ENCODE measurements at places on chromosomes 16 and 17.
A peak's percentile ranks its signal among the peaks of the same experiment; 100 is the strongest.

DNA sequence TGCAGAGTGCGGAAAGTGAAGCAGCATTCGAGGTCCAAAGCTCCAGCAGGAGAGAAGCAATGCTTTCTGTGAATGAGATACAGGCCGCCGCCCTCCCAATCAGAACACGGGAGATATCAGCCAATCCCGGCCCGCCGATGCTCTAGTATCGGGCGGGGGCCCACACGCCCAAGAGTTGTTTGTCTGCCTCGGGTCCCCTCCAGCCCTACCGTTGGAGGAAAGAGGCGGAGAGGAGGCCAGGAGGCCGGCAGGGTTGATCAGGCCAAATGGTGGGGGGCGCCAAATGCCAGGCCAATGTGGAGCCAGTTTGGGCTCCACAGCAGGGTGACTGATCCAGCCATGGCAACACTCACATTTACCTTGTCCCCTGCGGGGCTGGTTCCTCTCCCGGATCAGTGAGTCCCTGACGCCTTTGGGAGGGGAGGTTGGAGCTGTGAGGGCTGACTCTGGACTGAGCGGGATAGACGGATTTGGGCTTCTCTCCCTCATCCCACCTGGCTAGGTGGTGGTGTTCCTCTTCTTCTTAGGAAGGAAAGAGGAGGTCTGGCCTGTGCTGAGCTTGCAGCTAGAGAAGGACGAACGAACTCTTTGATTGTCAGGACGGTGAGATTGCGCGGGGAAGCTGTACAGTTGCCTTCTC, 10.4 kb upstream of the CUEDC1 start:
- no peak overlapping the region for H3K4me3 ChIP-seq
- H3K27ac ChIP-seq, result no peak overlapping the region
- H3K36me3 ChIP-seq, result no peaks in the 10 kb centered on the region

DNA sequence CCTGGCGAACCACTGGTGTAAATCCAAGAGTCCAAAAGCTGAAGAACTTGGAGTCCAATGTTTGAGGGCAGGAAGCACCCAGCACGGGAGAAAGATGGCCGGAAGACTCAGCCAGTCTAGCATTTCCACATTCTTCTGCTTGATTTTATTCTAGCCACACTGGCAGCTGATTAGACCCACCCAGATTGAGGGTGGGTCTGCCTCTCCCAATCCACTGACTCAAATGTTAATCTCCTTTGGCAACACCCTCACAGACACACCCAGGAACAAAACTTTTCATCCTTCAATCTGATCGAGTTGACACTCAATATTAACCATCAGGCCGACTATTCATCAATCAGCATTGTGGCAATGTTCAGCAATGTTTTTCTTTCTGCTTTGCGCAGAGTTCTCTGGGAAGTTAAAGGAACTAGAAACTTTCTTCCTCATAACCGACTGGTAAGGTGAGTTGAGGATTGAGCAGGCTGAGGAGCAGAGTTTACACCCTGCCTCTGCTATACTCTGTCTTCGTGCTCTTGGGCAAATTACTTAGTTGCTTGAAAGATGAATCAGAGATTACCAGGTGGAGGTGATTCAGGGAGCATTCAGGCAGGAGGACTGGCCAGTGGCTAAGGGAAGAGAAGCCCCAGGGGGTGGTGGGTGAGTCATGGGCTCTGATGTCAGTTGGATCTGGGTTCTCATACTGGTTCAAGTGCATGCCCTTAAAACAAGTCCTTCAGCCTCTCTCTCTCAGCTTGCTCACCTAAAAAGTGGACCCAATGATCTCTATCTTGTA, 28.2 kb upstream of the BRD7 start:
- H3K4me1 ChIP-seq, result no peaks in the 10 kb centered on the region
- no peaks in the 10 kb centered on the region for H3K36me3 ChIP-seq
- no peak overlapping the region for H3K4me3 ChIP-seq

- peaks cover 69% of the 10 kb centered on the region for H3K27me3 ChIP-seq
- peaks cover 14% of the 10 kb centered on the region for H3K4me1 ChIP-seq
- DNase-seq, result no peak
- no peaks in the 10 kb centered on the region for H3K36me3 ChIP-seq
- no peak overlapping the region for H3K27ac ChIP-seq
Measured at GRCh38 chr17:39599004-39599664, 8.6 kb downstream of the NEUROD2 start.

GRCh38 chr16:24091125-24091524, 165.0 kb upstream of the CACNG3 start:
- peaks cover 7% of the 10 kb centered on the region for H3K4me1 ChIP-seq
- no peak overlapping the region for H3K4me3 ChIP-seq
- no peaks in the 10 kb centered on the region for H3K27me3 ChIP-seq
- H3K27ac ChIP-seq, result no peak overlapping the region

DNA sequence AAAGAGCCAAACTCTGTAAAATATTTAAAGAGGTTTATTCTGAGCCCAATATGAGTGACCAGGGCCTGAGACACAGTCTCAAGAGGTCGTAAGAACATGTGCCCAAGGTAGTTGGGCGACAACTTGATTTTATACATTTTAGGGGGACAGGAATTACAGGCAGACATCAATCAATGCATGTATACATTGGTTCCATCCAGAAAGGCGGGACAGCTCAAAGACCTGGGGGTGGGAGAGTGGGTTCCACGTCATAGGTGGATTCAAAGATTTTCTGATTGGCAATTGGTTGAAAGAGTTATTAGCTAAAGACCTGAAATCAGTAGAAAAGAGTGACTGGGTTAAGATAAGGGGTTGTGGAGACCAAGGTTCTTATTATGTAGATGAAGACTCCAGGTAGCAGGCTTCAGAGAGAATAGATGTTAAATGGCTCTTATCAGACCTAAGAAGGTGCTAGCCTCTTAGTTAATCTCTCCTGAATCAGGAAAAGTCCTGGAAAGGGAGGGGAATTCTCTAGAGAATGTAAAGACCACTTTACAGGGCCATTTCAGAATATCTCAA, 32.4 kb downstream of the HSBP1 start:
- H3K27me3 ChIP-seq, result no peaks in the 10 kb centered on the region
- DNase-seq, result no peak
- no peak overlapping the region for H3K4me3 ChIP-seq
- H3K27ac ChIP-seq, result no peak overlapping the region

GRCh38 chr16:31880322-31880979, 6.8 kb downstream of the ZNF267 start:
- DNase-seq, result peak; percentile 63
- no peak overlapping the region for H3K4me3 ChIP-seq
- H3K27me3 ChIP-seq, result no peaks in the 10 kb centered on the region
- peak overlapping the region; percentile 10 for H3K27ac ChIP-seq
